Stimulated activated CD4-positive, alpha-beta T cell treated with anti-CD3 and anti-CD28 coated beads, Interleukin-15, amount 100 ng/mL, for 24 hours (primary cell): ENCODE measurements at places on chromosomes 12 and 14.

DNA sequence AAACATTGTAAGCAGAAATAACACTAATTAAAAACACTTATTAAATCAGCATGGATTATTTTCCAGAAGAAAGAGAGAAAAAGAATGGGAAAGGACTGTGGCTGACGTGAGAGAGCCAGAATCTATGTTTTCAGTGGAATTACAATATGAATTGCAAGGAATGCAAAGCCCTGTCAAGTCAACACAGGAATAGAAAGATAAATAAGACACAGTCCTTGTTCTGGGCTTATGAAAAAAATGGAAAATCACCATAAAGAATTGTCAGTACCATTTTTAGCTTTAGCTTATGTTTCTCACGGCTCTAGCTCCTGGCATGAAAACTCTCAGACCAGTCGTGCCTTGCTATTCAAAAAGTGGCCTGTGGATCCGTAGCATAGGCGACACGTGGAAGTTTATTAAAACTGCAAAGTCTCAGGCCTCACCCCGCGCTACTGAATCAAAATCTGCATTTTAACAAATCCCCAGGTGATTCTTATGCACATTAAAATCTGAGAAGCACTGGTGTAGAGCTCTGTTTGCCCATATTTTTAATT is 549.1 kb downstream of the RPS29 start:
- DNase-seq: no peak

DNA sequence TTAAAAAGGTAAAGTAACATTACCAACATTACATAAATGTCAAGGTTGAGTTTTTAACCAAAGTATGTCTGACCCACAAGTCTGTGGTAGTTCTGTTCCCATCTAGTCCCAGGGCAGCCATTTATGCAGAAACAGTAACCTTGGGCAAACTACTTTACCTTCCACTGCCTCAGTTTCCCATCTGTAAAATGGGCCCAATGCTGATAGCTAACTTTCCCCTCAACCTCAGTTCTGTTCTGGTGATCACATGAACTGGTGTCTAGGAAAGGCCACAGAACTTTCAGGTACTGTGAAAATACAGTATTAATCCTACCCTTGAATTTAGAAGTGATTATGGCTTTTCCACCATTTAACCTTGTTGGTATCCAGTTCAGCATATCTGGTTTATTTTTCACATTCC is 113.6 kb downstream of the ZFP36L1 start:
- no peak for DNase-seq

GRCh38 chr12:70711831-70712230 is 74.6 kb upstream of the PTPRB start:
- no peak for DNase-seq

DNA sequence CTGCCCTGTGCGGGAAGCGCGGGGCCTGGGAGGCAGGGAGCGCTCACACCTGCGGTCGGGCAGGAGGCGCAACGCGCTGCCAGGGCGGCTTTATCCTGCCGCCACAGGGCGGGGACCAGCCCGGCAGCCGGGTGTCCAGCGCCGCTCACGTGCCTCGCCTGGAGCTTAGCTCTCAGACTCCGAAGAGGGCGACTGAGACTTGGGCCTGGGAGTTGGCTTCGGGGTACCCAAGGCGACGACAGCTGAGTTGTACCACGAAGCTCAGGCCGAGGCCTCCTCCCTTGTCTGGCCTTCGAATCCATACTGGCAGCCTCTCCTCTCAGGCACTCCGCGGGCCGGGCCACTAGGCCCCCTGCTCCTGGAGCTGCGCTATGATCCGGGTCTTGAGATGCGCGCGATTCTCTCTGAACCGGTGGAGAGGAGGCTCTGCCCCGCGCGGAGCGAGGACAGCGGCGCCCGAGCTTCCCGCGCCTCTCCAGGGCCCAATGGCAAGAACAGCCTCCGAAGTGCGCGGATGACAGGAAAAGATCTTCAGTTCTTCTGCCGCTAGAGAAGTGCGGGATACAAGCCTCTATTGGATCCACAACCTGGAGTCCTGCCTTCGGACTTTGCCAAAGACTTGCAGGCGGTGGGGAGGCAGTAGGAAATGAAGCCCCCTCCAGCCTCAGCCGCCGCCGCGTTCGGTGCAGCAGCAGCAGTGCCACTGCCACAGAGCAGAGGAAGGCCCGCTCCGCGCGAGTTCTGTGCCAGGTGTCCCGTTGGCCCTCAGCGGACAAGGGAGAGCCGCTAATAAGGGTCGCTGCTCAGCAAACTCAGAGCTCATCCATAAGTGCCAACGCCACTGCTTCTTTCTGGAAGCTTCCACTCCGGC is 6.8 kb downstream of the SIX1 start:
- peak; percentile 19 for DNase-seq

DNA sequence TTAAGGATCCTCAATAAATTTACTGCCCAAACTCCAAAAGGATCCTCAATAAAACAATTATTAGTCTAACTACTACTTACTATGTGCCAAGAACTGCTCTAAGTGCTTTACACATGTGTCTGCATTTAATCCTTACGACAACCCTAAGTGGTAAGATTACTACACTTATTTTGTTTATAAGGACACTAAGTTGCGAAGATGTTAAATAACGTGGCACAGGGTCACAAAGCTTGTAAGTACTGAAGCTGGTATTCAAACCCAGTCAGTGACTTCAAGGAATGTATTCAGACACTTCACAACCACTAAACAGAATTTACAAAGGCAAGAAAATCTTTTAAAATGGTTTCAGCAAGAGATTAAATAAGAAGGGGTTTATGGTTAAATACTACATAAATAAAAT is 13.0 kb downstream of the FERMT2 start:
- DNase-seq: no peak

DNA sequence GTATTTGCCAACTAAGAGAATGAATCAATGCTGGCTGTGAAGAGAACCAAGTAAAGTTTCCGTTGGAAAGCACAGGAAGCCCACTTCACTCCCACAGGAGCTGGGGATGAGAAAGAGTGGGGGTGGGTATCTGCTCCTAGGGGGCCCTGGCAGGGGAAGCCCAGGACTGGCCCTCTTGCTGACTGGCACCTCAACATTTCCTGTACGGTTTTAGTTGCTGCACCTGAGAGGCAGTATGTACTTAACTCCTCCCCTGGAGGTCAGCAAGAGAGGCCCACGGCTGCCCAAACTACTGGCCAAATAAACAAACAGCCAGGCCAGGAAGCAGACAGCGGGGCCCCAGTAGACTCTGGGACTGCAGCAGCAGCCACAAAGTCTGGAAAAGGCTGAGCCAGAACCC is 33.8 kb upstream of the VWF start:
- DNase-seq: no peak

DNA sequence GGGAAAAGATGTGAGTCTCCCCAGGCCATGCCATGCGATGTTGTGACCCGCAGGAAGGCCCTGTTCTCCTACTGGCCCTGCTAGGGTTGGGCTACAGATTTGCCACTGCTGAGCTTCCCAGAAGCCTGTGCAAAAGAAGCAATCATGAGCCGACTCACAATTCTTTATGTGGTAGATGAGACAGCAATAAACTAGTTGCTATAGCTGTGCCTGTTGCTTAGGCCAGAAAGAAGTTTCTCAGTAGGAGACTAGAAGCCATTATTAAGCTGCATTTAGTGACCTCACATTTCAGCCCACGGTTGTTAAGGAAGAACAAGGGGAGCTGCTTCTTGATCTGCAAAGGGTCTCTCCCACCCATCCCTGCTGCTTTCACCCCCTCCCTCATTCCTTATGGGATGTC is 239.4 kb upstream of the CRY1 start:
- DNase-seq: no peak

DNA sequence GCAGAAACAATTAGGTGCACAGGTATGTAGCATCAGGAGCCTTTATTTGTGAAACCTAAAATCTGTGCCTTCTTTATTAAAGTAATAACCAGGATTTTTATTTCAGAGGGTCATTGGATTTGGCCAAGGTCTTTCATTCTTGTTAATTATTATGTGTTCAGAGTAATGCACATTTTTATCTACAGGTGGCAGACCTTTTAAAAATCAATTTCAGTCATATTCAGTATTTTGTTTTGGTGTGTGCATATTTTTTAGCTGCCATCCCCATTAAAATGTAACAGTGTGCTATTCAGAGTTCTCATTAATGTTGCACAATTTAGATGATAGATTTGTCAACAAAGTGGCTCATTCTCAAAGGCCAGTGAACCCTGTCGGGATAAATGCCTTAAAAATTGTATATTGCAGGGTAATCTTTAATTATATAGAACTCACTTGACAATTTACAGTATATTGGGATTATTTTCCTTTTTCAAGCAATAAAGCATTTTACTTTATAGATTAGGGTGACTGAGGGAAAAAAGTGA is 319.3 kb upstream of the SOX5 start:
- DNase-seq: no peak

DNA sequence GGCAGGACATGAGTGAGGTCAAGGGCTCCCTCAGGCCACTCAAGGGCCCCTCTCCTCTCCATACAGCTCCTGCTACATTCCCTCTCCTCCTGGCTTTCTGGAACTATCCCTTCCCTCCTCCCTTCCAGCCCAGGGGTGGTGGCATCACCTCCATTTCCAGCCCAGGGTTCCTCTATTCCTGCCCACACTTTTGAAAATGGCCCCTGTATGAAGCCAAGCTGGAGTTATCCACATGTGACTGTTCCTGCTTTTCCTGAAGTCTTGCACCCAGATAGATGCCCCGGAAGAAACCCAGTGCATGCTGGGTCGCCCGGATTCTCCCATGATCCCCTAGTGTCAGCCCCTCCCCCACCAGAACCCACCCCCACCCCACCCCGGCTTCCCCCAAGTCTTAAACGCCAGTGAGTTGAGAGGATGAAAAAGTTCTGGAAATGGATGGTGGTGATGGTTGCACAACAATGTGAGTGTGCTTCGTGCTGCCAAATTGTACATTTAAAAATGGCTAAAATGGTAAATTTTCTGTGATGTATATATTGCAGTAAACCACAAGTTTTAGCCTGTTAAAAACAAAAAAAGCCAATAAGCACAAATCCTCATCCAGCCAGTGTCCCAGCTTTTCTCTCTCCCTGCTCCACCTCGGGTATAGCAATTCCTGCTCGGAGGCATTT is 136.9 kb downstream of the SCARB1 start:
- no peak for DNase-seq

DNA sequence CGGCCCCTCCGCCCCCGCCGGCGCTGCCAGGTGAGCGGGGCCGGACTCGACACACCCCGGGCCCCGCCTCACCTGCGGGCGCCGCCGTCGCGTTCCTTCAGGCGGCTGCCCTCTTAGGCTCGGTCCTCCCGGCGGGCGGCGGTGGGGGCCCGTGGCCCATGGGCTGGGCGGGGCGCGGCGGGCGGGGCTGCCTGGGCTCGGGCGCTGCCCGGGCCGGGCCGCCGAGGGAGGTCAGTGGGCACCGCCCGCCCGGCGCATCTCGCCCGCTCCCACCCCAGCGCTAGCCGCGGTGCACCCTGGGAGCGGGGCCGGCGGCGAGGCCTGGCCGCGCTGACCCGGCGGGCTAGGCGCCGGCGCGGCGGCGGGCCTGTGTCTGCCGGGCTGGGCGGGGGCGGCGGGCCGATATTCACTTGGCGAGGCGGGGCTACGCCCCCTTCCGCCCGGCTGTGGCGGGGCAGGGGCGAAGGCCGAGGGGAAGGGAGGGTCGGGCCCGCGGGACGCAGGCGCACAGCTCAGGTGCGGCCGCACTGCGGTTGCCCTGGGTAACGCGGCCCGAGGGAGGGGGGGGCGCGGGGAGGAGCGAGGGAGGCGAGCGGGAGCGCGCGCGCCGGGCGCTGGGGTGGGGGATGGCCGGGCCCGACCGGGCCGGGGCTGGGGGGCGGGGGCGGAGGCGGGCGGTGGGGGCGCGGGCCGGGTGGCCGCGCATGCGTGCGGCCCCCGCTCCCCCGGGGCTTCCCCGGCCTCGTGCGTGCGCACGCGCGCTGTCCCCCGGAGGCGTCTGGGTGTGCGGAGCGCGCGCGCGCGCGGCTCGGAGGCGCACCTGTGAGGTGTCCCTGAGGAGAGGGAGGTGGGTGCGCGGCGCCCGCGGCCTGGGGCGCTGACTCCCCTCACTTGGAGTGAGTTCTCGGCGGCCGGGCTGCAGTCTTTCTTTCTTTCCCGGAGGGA is at the start of the genes CCDC92 and ZNF664:
Gene CCDC92 (minus strand): TSS at position 375 of the 945 bp plus-strand sequence. CDS start 28,526 bp downstream, outside the sequence.
Gene ZNF664 (plus strand): TSS at position 759 of the 945 bp plus-strand sequence. CDS start 38,930 bp downstream, outside the sequence.
- peak; percentile 96 for DNase-seq

GRCh38 chr14:103127861-103128598 is 4.8 kb downstream of the TNFAIP2 start:
- no peak for DNase-seq

GRCh38 chr14:65566820-65567522 is 154.4 kb downstream of the FUT8 start:
- DNase-seq: no peak

GRCh38 chr14:90278199-90279175 is 22.1 kb downstream of the PSMC1 start:
- no peak for DNase-seq

DNA sequence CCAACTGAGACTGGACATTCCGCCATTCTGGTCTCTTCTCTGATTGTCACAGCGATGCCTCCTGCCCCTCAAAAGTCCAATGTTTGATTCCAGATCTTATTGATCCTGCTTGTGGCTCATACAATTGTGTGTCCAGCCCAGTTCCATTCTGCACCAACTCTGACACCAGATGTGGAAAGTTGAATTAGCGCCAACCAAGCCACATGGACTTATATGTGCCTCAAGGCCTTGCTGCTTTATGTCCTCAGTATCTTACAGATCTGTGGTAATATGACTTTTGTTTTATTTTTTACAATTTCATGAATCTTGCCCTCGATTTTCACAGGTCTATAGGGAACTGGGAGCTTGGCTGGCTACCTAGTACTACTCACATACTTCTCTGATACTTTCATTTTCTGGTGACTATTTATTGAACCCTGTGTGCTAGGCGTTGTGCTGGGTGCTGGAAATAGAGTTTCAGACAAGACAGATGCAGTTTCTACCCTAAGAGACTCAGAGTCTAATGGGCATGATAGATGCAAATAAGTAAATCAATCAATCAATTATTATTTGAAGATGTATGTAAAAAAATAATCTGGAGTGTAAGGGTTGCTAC is 472.0 kb downstream of the TMTC2 start:
- DNase-seq: no peak

DNA sequence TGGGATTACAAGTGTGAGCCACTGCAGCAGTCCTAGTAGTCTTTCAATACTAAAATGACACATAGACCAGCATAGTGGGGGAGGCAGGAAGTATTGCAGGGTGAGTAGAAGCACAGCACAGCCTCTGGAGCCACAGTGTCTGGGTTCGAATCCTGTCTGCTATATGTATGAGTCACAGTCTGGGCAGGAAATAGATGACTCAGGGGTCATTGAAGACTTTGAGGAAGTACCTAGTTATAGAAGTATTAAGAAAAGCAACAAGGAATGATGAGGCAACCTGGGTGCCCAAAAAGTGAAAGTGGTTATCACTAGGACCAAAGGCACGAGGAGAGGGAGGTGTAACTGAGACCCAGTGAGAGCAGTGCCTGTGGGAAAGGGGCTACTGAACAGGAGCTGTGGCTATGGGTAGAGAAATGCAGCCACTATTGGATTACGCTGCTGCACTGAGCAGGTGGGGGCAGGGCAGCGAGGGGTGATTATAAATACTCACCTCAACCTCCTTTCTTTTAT is 124.0 kb downstream of the PDE3A start:
- DNase-seq: peak; percentile 7
